ENCODE measurements at places on chromosomes 7 and 10. TPM values are rescaled to one million over a fixed set of nuclear protein-coding genes. Genes with fewer than 3 reads are reported as not detected.
A peak's percentile ranks its signal among the peaks of the same experiment; 100 is the strongest.

DNA sequence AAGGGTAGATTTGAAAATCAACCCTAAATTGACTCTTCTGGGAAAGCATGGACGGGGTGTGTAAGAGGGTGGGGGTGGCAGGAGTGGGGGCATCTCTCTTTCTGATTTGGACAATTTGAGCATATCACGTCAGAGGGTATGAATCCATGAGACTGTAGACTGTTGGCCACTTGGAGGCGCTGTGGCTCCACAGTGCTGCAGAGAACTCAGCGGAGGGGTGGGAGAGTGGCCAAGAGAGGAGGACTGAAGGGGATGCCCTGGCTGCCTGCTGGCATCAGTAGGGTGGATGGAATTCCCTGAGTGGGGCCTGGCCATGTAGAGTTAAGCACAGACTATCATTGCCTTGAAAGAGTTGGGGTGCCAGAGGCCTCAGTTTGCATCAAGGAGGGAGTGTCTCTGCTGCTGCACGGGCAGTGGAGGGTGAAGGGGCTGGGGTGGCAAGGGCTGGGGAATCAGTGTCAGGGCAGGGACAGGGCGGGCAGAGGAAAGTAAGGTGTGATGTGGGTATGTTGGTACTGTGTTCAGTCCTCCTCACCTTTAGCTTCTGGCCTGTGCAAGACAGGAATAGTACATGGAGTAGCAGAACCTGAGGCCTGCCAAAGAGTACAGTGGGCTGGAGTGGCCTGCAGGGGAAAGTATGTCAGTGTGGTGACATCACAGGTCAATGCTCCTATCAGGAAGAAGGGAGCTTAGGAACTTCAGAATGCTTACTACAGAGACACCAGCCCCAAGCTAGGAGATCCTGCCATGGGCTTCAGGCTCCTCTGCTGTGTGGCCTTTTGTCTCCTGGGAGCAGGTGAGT, 133.5 kb upstream of the PRSS58 start:
- peak; percentile 92 for DNase-seq

KLF14 gene
- total RNA-seq, result not detected

LMBR1 gene
- total RNA-seq, result 71.1 TPM

SPDYE5 gene
- total RNA-seq, result not detected

DNA sequence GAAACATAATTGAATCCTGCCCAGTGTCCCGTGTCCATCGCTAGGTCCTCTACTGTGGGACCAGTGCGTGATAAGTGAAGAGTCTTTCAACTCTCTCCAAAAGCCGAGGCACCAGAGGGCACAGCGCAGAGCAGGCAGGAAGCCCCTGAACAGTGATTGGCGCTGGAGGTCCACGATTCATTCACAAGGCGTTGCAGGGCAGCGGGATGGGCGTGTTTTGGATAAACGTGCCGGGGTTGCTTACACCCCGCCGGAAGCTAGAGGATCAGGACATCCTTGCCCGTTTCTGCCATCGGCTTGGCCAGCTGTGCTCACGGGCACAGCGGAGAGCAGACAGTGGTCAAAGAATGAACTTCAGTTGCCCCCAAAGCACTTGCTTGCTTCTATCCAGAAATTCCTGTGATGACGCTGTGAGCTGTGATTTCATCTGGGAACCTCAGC, 86.0 kb upstream of the PFKP start:
- DNase-seq, result no peak

DNA sequence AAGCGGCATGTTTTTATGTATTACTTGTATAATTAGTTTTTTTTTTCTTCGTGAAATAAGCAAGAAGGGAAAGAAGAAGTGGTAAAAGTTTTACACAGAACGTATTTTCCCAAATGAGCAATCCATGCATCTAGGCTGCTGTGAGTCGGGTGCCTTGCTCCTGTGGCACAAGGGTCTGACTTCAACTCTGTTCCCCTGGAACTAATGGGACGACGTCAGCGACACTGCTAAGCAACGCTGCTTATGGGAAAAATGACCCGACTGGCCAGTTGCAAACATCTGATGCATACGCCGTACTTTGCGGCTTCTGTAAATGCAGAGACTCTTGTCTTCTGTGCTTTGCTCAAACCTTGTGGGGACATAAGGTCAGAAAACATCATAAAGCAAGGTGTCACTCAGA, 66.3 kb downstream of the MPP7 start:
- DNase-seq, result no peak

- no peak for DNase-seq
These were observed 441.3 kb downstream of the PLXNA4 start for GRCh38 chr7:132134814-132135445.

DNA sequence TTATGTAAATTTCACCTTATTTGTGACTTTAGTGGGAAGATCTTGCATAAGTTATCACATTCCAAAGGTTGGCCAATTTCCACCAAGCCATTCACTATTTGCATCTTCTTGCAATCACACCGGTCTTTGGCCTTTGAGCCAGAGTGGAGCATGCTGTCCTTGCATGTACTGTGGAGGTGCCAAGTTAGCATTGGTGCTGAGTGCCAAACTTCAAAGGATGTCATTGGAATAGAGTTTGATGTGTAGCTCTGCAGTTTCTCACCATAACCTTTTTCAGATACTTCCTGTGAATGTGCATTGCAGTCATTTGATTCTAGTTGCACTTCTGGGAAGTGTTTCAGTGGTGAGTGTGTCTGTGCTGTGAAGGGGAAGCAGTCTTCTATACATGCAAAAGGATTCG, 620.6 kb downstream of the SUGCT start:
- DNase-seq, result no peak

DNA sequence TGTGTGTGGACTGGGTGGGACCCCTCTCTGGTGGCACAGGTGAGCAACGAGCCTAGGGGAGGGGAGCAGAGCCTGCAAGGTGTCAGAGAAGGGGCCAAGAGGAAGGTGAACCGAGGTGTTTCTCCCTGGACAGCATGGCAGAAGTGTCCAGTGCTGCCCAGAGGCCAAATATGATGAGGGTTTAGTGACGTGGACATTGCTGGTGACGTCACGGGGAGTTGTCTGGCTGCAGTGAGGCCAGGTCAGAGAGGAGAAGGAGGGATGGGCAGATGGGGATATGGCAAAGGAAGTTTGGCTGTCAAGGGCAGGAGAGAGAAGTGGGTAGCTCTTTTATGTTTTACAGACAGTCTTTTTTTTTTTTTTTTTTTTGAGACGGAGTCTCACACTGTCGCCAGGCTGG, 2.6 kb upstream of the ZNF853 start:
- DNase-seq, result no peak

- DNase-seq, result no peak
These were observed 59.1 kb upstream of the COL1A2 start for GRCh38 chr7:94335586-94335985.
